ENCODE measurements at places on chromosomes 4 and X. TPM values are rescaled to one million over a fixed set of nuclear protein-coding genes. Genes with fewer than 3 reads are reported as not detected.
A peak's percentile ranks its signal among the peaks of the same experiment; 100 is the strongest.

DNA sequence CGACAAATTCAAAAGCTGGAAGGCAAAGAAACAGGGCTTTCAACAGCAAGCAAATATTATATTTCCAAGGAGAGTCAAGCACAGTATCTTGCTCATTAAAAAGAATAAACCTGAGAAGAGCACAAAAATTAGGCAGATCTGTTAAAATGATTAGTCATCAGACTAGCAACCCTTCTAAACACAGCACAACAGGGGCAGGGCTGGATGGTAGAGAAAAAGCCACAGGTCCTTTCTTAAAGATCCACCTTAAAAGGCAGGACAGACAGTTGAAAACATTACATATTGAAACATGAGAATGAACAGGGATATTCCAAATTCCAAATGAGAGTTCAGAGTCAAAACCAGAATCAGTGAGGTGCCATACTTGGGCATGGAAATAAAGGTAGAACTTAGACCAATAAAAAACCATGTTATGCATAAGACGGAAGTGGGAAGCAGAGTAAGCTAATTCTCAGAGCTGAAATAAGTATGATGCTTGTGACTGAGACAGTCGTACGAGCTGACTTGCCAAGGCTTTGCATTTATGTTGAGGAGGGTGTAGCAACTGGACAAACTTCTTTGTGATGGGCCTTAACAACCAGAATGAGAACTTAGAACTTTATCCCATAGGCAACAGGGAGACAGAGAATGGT lies 126.9 kb upstream of the FAM9B start:
- no peaks in the 10 kb centered on the region for H3K4me1 ChIP-seq
- no peak overlapping the region for H3K4me3 ChIP-seq

GRCh38 chr4:68466185-68466584 lies 18.9 kb downstream of the TMPRSS11E start:
- no peaks in the 10 kb centered on the region for H3K4me1 ChIP-seq
- no peak overlapping the region for H3K4me3 ChIP-seq
- H3K36me3 ChIP-seq: no peaks in the 10 kb centered on the region
- no peak for DNase-seq
- no peaks in the 10 kb centered on the region for H3K27me3 ChIP-seq

Gene NUDT9
- 32.2 TPM for total RNA-seq

DNA sequence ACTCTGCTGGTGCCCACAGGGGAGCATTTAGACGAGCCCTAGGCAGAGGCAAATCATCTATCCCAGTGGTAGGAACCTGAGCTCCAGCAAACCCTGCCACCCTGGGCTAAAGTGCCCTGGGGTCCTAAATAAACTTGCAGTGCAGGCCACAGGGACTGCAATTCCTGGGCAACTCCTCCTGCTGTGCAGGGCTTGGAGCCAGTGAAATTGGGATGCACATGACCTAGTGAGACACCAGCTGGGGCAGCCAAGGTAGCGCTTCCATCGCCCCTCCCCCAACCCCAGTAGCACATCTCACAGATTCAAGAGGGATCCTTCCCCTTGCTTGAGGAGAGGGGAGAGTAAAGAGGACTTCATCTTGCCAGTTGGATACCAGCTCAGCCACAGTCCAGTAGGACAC lies 44.1 kb downstream of the CHRNA9 start:
- no peaks in the 10 kb centered on the region for H3K36me3 ChIP-seq
- no peak for DNase-seq
- no peak overlapping the region for H3K27ac ChIP-seq
- H3K4me3 ChIP-seq: no peak overlapping the region
- H3K27me3 ChIP-seq: no peaks in the 10 kb centered on the region

DNA sequence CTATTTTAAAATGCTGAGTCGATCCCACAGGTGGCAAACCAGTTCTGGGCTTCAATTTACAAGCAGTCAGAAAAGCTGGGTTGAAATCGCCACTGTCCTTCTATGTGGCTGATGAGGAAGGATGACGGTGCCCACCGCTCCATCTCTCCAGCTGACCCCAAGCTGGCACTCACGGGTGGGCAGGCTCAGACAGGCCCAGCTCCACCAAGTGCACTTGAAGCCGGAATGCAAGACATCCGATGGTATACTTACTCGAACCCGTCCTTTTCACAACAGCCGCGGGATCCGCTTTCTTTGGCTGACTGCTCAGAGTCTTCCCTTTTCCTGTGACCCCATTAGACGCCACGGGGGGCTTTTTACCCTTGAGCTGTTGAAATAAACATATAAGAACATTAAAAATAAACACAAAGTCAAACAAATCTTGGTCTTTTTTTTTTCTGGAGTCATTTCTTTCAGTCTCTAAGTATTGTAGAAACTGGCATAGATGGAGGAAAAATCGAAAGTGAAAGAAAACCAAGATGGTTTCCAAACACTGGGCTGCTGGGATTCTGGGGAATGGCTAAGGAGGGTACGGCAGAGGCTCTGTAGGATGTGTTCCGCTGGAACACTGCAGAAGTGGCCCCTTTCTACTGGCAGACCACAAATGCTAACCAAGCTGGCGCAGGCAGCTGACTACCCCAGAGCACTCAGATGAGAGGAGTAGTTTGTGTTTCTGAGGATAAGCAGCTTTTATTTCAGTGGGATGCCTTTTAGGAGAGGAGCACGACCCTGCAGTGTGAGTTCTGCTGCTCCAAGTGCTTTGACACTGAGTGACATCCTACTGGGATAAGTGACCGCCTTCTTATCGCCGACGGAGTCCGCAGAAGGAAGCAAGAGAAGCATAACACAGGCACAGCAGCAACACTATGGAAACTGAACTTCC lies 160.9 kb downstream of the AFAP1 start:
- H3K27me3 ChIP-seq: no peaks in the 10 kb centered on the region
- no peak overlapping the region for H3K27ac ChIP-seq
- no peaks in the 10 kb centered on the region for H3K36me3 ChIP-seq
- no peak for DNase-seq
- no peaks in the 10 kb centered on the region for H3K4me1 ChIP-seq

- no peaks in the 10 kb centered on the region for H3K36me3 ChIP-seq
- H3K4me3 ChIP-seq: no peak overlapping the region
- no peak for DNase-seq
- H3K27me3 ChIP-seq: no peaks in the 10 kb centered on the region
- H3K4me1 ChIP-seq: peaks cover 23% of the 10 kb centered on the region
Measured at GRCh38 chr4:151530230-151530629, 121.3 kb downstream of the FHIP1A start.

DNA sequence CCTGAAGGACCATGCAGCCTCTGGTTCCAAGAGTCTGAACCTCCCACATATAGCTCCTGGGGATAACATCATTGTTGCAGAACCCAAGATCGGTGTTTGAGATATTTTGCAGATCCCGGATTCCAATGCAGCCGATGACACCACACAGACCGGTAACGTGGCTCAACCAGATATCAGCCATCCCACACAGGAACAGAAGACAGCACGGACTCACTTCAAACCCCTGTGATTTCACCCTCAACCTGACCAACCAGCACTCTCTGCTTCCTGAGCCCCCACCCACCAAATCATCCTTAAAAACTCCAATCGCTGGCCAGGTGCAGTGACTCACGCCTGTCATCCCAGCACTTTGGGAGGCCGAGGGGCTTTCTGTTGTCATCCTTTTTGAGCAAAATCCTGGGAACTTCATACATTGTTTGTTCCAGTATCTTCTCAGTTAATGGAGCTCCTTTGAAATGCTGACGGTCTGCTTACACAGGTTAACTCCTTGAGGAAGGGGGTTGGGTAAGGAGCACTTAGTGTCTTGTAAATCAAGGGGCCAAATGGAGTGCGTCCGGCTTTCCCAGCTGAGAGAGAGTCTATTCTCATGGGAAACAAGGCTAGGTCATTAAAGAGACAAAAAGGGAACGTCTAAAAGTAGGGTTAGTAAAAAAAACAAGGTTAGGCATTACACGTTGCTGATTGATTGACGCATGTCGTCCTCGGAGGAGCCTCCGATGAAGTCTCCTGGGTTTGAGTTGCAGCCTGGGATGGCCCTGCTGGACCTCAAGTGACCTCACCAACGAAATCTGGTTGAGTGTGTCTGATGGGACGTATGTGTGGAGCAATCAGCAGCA lies 230.4 kb downstream of the CRLF2 start:
- H3K27me3 ChIP-seq: no peaks in the 10 kb centered on the region
- no peak overlapping the region for H3K27ac ChIP-seq
- no peak for DNase-seq
- no peaks in the 10 kb centered on the region for H3K4me1 ChIP-seq

GRCh38 chr4:100079264-100079663 lies 111.0 kb downstream of the DDIT4L start:
- H3K4me1 ChIP-seq: no peaks in the 10 kb centered on the region
- no peaks in the 10 kb centered on the region for H3K27me3 ChIP-seq
- H3K36me3 ChIP-seq: no peaks in the 10 kb centered on the region
- no peak overlapping the region for H3K4me3 ChIP-seq

- no peaks in the 10 kb centered on the region for H3K4me1 ChIP-seq
- no peaks in the 10 kb centered on the region for H3K27me3 ChIP-seq
- H3K4me3 ChIP-seq: no peak overlapping the region
- no peaks in the 10 kb centered on the region for H3K36me3 ChIP-seq
Measured at GRCh38 chr4:83189631-83190136, 75.2 kb upstream of the PLAC8 start.

GRCh38 chr4:38115601-38116000 lies 155.4 kb downstream of the PTTG2 start:
- no peak for DNase-seq
- no peaks in the 10 kb centered on the region for H3K27me3 ChIP-seq
- peaks cover 33% of the 10 kb centered on the region for H3K4me1 ChIP-seq
- no peak overlapping the region for H3K27ac ChIP-seq

GRCh38 chrX:80808881-80809411 lies 731 bp downstream of the BRWD3 start:
- no peaks in the 10 kb centered on the region for H3K36me3 ChIP-seq
- H3K4me1 ChIP-seq: no peaks in the 10 kb centered on the region
- peak overlapping the region; percentile 43 for H3K4me3 ChIP-seq
- H3K27me3 ChIP-seq: no peaks in the 10 kb centered on the region

Gene ANOS1
- 0.52 TPM for total RNA-seq

DNA sequence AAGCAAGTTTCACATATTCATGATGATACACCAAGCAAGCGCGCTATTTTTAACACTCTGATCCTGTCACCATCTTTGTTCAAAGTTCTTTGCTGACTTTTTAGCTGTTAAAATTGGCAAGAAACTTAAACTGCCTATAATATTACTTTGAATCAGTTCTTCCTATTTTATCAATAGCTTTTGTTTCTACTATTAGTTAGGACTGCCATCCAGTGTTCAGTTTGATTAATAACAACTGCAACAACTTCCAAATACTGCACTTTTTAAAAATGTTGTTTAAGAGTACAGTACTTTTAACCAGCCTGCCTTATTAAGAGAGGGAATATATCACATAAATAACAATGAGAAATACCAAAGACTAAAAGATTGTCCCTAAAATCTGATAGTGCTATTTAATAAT lies 614.3 kb downstream of the FAM133A start:
- no peaks in the 10 kb centered on the region for H3K36me3 ChIP-seq
- DNase-seq: no peak
- no peak overlapping the region for H3K4me3 ChIP-seq
- no peak overlapping the region for H3K27ac ChIP-seq

DNA sequence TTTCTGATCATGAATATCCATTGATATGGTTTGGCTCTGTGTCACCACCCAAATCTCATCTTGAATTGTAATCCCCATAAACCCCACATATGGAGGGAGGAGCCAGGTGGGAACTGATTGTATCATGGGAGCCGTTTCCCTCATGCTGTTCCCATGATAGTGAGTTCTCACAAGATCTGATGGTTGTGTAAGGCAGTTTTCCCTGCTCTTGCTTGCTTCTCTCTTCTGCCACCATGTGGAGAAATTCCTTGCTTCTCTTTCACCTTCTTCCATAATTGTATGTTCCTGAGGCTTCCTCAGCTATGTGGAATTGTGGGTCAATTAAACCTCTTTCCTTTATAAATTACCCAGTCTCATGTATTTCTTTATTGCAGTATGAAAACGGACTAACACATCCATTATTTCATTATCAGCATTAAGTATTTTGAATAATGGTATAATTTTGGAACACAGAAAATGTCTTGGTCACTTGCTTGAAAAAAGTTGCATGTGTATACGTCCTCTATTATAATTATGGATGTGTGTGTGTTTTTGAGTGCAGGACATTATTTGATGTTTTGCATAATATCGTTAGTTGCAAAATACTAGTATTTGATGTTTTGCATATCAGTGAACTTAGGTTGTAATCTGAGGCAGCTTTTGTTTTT lies 334.6 kb downstream of the PCDH10 start:
- H3K4me3 ChIP-seq: no peak overlapping the region
- H3K27ac ChIP-seq: no peak overlapping the region
- H3K36me3 ChIP-seq: no peaks in the 10 kb centered on the region
- H3K27me3 ChIP-seq: no peaks in the 10 kb centered on the region

DNA sequence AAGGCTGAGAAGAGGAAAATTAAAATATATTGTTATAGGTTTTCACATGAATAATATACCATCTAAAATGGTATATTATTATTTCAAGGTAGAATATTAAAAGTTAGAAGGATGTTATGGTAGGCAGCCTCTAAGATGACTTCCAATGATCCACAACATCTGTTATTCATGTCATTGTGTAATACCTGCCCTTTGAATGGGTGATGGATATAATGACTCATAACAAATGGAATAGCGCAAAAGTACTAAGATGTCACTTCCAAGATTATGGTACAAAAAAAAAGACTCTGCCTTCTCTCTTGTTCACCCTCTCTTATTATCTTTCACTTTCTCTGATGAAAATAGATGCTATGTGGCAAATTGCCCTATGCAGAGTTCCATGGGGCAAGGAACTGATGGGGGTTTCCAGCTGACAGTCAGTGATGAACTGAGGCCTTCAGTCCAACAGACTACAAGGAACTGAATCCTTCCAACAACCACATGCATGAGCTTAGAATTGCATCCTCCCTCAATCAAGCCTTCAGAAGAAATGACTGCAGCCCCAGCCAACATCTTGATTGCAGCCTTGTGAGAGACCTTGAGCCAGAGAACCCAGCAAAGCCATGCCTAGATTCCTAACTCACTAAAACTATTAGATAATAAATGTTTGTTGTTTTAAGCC lies 57.7 kb downstream of the HS6ST2 start:
- H3K27me3 ChIP-seq: no peaks in the 10 kb centered on the region
- no peak overlapping the region for H3K4me3 ChIP-seq
- no peak for DNase-seq
- H3K36me3 ChIP-seq: no peaks in the 10 kb centered on the region

DNA sequence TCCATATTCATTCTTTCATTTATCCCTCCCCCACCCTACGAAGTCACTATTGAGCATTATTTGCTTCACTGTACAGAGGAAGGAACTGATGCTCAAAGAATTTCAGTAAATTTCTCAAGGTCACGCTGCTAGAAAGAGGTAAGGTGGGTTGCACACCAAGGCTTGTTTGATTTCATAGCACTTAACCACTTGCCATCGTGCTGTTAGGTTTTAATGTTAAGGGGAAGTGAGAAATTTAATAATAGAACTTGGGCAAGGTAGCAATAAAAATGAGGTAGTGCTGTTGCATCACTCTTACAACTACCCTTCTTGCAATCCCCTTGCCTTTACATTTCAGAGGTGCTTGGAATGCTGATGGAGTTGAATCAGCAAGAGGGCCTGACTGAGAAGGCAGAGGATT lies 343.1 kb downstream of the MID1IP1 start:
- peaks cover 11% of the 10 kb centered on the region for H3K4me1 ChIP-seq
- no peak for DNase-seq
- no peaks in the 10 kb centered on the region for H3K36me3 ChIP-seq
- no peaks in the 10 kb centered on the region for H3K27me3 ChIP-seq
- H3K4me3 ChIP-seq: no peak overlapping the region
- no peak overlapping the region for H3K27ac ChIP-seq

Gene FABP2
- not detected for total RNA-seq

Gene ODAPH
- total RNA-seq: not detected

- no peak for DNase-seq
- no peaks in the 10 kb centered on the region for H3K36me3 ChIP-seq
- no peak overlapping the region for H3K4me3 ChIP-seq
Measured at GRCh38 chr4:36990128-36990872, 254.2 kb upstream of the NWD2 start.

- no peaks in the 10 kb centered on the region for H3K4me1 ChIP-seq
- H3K4me3 ChIP-seq: no peak overlapping the region
- H3K36me3 ChIP-seq: no peaks in the 10 kb centered on the region
- no peaks in the 10 kb centered on the region for H3K27me3 ChIP-seq
- no peak overlapping the region for H3K27ac ChIP-seq
Measured at GRCh38 chr4:47478804-47479203, 6.3 kb upstream of the ATP10D start.
